Fibroblast of skin of abdomen (primary cell): ENCODE measurements at places on chromosomes 12 and 14.
A peak's percentile ranks its signal among the peaks of the same experiment; 100 is the strongest.

GRCh38 chr12:127041985-127042625 is 1224.9 kb upstream of the TMEM132C start:
- no peak for DNase-seq

GRCh38 chr12:107402041-107403022 is 283.3 kb upstream of the PWP1 start:
- DNase-seq: peak; percentile 64

DNA sequence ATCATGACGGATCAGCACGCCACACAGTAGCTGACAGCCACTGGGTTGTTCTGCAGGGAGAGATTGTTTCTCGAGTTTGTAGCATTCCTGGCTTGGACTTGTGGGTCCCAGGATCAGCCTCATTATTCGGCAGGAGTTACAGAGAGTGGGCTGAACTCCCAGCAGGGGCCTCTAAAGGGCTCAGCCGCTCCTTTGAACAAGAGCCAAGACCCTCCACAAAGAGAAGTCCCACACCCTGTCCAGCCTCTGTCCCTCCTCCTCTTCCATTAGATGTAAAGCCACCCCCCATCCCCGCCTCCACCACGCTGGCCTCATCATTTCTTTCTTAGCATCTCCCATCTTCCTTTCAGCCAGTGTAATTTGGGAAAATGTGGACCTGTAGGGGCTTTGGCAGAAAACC is 96.7 kb upstream of the HSPB8 start:
- no peak for DNase-seq

DNA sequence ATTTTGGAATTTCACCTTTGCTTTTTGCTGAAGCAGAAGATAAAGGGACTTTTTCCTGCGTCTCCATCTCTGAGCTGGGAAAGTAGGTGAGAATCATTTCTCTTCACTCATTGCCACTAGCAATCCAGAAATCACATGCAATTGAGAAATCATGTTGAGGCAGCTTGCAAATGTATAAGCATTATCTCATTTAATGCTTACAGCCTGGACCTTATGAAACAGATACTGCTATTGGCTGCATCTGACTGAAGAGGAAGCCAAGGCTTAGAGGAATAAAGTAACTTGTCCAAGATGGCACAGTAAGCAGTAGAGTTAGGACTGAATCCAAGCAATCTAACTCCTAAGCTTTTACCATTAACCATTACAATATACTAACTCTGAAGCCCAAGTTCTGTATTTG is 122.4 kb downstream of the FIGNL2 start:
- DNase-seq: no peak

DNA sequence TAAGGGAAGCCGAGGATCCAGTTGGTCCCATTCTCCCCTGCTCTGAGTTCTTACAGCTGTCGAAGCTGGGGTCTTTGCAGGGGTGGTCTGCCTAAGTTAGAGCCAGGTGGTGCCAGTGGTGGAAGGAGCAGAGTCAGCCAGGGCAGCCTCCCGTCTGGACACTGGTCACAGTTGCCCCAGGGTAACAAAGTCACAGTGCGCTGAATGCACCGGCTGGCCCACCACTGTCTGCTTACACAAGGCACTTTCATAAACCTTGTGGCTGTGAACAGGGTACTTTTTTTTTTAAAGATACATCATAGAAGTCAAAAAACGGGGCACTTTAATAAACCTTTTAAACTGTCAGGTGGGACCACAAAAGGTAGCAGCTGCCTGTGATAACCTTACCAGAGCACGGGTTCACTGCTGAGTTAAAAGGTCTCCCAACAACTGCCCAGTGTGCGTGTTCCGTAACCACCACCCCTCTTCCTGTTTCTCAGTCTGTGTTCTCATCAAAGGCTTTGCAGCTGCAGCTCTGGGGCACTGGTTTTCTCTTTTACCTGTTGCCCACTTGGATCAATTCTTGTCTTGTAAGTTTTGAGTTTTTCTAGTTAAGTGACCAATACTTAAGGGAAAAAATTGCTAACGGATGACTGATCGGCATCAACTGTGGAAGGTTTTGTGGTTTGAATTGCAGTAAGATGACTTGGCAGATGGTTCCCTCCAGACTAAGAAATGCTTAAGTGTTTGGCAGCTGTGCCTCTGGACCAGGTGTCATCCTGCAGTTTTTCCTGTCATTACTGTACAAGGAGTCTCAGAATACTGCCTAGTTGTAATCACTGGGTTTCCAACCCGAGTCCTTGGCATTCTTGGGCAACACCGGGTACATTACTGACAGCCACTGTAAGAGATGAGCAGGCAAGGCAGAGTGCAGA is 55.9 kb downstream of the DYNC1H1 start:
- peak; percentile 77 for DNase-seq

DNA sequence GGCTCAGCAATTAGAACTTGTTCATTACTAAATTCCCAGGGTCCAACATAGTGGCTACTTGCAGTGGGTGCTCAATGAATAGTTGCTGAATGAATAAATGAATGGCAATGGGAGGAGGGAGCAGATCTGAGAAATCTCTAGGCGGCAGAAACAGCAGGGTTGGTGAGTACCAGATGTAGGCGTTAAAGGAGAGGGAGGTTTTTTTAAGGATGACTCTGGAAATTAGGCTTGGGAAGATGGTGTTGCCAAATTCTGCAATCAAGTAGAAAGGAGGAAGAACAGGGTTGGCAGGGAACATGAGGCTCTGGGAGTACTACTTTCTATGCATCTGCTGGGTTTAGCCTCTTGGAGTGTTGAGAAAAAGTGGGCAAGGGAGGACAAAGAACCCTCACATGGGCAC is 207.1 kb downstream of the APAF1 start:
- no peak for DNase-seq

GRCh38 chr14:105529319-105529568 is 2.9 kb downstream of the TMEM121 start:
- DNase-seq: no peak

GRCh38 chr12:48388460-48388859 is 37.7 kb upstream of the ZNF641 start:
- no peak for DNase-seq

DNA sequence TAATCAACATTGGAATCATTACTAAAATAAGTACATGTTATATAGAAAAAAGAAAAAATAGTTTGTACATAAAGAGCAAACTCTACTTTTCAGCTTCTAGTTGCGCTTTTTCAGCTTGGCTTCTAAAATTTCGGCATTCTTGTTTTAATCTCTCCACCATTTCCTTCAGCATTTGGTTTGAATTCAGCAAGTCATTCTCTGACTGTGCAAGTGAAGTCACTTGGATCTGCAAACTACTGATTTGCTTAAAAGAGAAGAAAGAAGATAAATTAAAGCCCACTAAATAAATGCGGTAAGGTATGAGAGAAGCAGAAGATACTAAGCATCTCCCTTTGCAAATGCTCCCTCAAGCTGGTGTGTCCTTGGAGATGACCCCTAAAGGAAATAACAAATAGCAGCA is 126.3 kb downstream of the CEP83 start:
- no peak for DNase-seq

DNA sequence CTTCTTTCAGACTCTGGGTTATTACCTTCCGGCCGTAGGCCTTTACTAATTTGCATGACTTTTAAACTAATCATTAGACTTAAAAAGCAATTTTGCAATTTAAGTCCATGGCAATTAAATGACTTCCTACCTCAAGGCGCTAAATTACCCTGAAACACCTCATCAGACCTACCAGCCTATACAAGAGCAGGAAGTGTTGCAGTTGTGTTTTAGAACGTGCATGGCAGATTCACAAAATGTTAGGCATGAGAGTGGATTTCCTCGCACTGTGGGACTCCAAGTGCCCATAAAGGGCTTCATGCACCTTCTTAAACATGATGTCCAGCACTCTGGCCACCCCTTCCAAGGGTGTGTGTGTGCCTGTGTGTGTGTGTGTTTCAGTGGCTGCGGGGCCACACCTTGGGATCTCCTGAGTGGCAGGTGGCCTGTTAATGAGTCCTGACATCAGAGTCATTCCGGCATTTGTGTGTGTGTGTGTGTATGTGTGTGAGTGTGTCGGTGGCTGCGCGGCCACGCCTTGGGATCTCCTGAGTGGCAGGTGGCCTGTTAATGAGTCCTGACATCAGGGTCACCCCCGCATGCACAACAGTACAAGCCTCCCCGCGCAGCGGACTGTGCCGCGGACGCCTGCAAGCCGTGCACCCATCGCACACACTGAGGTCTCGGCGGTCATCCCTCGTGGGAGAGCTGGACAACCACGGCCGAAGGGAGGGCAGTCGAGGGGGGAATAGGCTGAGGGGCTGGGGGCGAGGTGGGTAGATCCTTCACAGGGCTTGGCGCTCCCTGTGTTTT is 900 bp downstream of the C2CD5 start:
- DNase-seq: no peak

GRCh38 chr14:77970646-77971045 is 170.7 kb downstream of the ADCK1 start:
- DNase-seq: no peak

- peak; percentile 13 for DNase-seq
Measured at GRCh38 chr12:131011165-131012079, 57.7 kb downstream of the ADGRD1 start.

DNA sequence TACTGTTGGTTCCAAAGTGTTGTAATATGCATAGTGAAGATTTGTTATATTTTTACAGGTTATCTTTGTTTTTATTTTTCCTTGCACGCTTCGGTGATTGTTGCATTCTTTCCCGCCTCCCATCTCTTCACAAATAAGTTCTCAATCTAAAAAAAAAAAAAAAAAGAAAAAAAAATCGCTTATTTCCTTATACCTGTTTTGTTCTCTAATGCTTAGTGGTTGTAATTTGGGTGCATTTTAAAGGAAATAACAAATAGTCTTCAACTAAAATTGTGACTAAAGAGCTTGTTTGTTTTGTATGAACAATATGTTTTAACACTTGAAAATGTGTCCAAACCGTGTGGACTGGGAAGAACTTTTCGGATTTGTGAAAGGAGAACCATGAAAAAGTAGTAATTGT is 1.5 kb downstream of the CAND1 start:
- DNase-seq: no peak

GRCh38 chr12:123900871-123901376 is 71.7 kb downstream of the CCDC92 start:
- DNase-seq: peak; percentile 32

- no peak for DNase-seq
Measured at GRCh38 chr12:111953455-111953854, 59.5 kb downstream of the TMEM116 start.

DNA sequence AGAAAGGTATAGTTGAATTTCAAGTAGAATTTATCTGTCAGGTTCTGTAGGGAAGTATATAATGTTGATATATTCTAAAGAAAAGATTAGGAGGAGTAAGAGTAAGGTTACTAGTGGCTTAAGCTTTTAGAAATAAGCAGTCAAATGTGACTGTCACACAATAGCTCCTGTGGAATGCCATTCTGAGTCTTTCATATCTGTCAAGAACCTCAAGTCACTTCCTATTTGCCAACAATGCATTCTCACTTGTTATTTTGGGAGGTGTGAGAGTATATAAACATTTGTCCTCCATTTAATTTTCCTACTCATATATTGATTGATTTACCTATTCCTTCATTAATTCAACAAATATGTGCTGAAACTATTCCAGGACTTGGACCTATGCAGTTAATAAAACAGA is 11.7 kb downstream of the CLEC9A start:
- DNase-seq: no peak

DNA sequence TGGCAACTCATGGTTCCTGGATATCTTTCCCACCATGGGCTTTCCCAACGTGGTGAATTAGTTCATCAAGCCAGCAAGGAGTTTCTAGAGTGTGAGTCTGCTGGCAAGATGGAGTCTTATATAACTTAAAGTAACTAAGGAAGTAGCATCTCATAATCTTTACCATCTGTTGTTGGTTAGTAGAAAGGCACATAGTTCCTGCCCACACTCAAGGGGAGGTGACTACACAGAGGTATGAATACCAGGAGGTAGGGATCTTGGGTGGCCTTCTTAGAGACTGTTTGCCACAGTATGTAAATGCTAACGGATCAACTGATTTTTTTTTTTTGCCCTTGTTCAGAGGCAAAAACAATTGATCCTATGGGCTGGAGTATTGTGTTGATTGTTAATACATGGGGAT is 446.9 kb downstream of the ATP23 start:
- peak; percentile 71 for DNase-seq
